ENCODE measurements at places on chromosomes 3 and 15.

- DNase-seq: no peak
These were observed 427.9 kb upstream of the RASGRP1 start for GRCh38 chr15:38992506-38992905.

DNA sequence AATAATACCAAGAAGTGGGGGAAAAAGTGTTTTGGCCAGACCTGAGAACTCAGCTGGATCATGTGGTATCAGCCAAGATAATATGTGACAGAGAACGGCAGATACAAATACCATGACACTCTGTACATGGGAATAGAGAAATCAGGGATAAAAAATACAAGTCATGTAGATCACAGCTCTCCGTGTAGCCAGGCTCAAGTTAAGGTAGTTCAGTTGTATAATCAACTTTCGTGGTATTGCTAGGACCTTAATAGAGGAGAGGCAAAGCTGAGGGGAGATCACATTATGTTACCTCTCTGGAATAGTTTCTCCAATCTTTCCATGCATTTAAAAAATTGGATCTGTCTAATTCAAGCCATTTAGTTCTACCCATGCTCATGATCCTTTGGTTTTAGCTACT is 179.8 kb downstream of the GHSR start:
- DNase-seq: no peak

GRCh38 chr3:195869413-195870001 is 38.8 kb downstream of the TNK2 start:
- DNase-seq: no peak

DNA sequence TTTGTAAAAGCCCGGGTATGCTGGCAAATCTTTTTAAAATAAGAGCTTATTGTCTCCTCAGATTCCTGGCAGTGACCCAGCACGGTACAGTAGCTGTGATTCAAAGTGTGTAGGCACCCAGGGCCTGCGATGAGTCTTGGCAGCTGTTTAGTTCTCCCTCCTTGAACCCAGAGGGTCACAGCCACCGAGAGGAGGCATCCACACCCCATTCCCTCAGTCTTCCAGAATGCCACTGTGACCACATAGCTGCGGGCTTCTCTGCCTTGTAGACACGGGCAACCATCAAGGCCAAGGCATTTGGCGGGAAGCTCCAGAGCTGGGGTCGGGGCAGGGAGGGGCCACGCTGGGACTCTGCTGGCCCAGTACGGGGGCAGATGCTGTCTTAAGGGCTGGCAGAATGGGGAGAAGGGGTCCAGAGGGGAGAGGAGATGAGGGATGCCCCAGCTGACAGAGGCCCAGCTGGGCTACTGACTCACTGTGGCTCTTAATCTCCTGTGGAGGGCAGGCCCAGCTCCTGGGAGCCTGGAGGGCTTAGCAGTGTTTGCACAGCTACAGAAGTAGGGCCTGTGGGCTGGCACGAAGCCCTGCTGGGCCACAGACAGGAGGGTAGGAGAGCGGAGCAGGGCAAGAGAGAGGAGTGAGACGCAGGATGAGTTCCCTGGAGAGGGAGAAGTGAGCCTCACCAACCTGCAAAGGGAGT is 68.8 kb upstream of the DLG1 start:
- peak; percentile 93 for DNase-seq

DNA sequence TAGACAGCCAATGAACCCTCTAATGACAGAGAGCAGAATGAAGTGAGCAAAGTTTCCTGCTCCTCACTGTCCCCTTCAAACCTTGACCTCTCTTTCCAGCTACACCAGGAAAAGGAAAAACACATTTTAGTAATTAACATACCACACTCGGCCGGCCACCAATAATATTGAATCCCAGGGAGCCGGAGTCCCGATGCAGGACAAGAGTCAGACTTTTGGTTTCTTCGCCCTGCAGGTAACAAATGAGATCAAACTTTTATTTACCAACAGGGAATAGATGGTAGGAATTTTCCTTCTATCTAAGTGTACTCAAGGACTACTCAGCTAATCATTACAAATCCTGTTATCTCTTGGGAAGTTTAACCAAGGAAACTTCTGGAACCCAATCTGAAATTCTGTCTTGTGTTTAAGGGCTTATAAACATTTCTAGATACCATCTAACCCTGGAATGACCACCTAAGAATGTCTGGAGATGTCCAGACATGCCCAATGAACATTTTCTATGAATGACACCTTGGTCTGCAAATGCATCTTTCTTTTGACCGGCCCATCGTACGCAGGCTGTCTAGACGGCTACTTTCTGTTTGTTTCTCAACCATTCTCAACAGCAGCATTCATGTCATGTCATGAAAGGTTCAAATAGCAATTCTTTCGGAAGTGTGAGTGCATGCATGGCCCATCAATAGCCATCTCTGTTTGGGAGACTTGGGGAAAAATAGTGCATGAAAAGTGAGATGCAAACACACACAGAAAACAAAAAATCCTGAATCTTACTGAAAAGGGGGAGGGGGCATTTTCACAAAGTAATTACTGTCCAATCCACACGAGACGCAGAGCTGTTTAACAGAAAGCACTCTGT is 16.1 kb downstream of the PDZRN3 start:
- DNase-seq: no peak

DNA sequence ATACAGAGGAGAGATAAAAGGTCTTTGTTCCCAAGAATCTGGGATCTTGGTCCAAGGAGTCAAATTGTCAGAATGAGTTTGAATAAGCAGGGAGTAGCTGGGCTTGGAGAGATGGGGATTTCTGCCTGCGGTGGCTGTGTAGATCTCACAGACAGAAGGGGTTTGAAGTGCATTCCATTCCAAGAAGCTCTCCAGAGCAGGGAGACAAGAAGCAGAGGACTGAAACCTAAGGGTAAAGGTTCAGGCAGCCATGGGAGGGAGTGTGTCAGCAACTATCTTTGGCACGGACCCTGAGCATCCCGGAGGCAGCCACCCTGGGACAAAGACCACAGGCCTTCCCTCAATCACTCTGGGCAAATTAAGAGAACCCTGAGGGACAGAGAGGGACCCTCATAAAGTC is 422.3 kb upstream of the WNT5A start:
- no peak for DNase-seq

GRCh38 chr3:171678971-171679492 is 131.3 kb downstream of the PLD1 start:
- no peak for DNase-seq

DNA sequence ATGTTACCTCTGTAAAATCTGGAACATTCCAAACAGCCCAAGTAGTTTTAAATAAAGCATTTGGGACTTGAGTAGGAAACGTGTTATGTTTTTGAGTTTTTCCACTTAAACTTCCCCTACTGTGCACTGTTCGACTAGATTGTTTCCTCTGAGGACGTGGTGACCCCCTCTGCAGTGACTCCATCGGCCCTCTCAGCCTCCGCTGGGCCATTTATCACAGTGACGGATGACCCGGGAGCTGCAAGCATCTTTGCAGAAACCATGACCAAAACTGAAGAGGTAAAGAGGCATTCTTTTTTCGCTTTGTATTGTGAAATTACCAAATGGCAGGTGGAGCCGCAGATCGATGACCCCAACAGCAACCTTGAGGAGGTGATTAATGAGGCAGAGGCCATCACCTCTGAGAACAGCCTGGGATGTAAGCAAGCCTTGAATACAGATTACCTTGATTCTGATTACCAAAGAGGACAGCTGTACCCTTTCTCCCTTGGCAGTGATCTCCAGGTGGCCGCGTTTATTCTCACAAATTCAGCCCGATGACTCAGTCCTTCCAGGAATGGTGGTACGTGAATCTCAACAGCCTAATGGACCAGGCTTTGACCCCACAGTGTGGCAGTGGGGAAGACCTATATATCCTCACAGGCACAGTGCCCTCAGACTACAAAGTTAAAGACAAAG is 79.1 kb upstream of the FAN1 start:
- DNase-seq: no peak

DNA sequence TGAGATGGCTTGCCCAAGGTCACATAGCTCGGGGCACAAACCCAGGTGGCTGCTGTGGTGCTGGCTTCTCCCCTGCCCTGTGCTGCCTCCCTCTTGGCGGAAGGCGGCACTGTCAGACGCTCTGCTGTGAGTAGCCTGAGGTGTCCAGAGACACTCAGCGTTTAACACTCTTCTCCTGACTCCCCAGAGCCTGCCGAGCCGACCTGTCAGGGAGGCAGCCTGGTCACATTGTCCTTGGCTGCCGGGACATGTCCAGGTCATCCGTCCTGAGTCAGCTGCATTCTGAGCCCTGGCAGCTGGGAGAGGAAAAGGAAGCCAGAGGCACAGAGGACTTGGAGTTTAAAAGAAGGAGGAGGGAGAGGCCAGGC is 4.7 kb downstream of the LMAN1L start:
- DNase-seq: peak; percentile 74

- DNase-seq: no peak
These were observed 17.7 kb downstream of the SEC62 start for GRCh38 chr3:169984292-169984691.

GRCh38 chr3:183966361-183966791 is 51.3 kb downstream of the ABCC5 start:
- peak; percentile 60 for DNase-seq

GRCh38 chr15:42602501-42602900 is 27.1 kb downstream of the STARD9 start:
- DNase-seq: no peak

- no peak for DNase-seq
These were observed 496.6 kb upstream of the PROK2 start for GRCh38 chr3:72281551-72281950.
